ENCODE measurements at places on chromosomes 16 and 17.

DNA sequence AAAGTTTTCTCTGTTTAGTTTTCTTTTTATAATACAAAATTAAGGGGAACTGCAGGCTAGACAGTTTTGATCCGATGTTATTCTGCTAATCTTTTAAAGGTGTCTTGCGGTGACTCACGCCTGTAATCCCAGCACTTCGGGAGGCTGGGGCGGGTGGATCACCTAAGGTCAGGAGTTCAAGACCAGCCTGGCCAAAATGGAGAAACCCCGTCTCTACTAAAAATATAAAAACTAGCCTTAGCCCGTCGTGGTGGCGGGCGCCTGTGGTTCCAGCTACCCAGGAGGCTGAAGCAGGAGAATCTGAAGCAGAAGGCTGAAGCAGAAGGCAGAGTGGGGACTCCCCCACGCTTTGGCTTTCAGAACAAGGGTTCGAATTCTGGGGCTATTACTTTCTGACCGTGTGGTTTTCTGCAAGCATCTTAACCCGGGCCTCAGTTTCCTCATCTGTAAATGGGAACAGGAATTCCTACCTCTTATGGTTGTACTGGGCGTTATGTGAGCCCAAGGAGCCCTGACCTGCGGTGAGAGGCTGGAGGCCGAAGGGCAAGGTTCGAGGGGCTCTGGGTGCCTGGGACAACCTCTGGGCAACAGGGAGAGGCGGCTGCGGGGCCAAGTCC is 1.2 kb upstream of the KATNB1 start:
- DNase-seq: no peak

- no peak for DNase-seq
Measured at GRCh38 chr17:83183951-83184506, 104.6 kb downstream of the METRNL start.

DNA sequence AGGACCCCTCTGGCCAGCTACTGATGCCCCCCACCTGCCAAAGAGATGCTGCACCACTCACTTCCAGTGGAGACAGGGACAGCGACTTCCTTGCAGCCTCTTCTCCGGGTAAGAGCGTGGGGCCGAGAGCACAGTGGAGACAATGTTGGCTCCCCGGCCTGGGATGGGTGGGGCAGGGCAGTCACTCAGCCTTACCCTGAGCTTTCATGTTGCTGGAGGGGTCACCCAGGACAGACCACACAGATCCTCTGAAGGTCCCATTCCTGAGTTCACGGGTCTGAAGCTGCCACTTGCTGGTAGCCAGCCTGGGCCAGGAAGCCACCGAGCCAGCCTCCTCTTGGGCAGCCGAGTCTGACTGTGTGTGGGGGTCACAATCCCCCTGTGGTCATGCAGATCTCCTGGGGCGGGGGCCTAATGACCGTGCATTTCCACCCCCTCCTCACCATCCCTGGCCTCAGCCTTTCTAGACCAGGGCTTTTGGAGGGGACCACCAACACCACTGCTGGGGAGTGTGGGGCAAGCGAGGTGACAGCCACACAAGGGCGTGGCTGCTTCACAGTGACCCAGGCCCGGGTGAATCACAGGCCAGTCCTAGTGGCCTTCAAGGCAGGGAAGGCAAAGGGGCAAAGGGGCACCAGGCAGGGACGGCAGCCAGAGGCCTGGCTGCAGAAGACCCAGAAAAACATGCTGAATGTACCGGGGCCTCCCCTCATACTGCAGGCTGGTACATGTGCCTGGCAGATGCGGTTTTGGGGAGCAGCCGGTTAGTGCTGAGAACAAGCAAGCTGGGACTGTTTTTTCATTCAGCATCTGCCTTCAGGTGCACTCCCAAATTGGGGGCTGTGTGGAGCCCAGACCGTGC is 10.4 kb downstream of the TAF1C start:
- no peak for DNase-seq

DNA sequence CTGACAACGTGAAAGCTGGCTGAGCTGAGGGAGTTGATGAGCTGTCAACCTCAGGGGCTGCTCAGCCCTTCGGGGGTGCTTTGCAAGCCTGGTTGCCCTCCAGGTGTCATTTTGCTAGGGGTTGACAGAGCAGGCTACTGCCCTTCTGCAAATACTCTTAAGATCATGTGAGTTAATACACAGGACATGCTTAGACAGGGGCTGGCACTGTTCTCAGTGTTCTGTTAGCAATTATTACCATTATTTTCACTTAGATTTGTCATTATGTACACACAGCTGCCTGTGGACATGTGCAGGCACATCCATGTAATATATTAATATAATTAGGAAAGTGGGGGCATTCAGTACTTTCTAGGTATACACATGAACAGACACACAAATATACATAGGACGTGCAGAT is 554.3 kb upstream of the HSBP1 start:
- DNase-seq: no peak

- no peak for DNase-seq
Measured at GRCh38 chr16:49889725-49890397, 33.9 kb upstream of the ZNF423 start.

GRCh38 chr17:62708587-62708986 is 81.1 kb downstream of the MRC2 start:
- DNase-seq: no peak

- no peak for DNase-seq
Measured at GRCh38 chr17:17035490-17035889, 6.8 kb upstream of the MPRIP start.

DNA sequence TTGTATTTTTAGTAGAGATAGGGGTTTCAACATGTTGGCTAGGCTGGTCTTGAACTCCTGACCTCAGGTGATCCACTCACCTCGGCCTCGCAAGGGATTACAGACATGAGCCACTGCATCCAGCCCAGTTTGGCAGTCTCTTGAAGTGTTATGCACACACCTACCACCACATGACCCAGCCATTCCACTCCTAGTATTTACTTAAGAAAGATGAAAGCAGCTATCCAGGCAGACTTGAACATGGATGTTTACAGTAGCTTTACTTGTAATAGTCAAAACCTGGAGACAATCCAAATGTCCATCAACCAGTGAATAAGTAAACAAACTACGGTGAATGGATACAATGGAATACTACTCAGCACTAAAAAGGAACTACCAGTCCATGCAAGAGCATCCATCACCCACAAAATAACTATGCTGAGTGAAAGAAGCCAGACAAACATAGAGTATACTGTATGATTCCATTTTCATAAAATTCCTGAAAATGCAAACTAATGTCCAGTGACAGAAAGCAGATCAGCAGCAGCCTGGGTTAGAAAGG is 37.8 kb upstream of the RASD1 start:
- no peak for DNase-seq

- no peak for DNase-seq
Measured at GRCh38 chr16:23867566-23867965, 31.8 kb downstream of the PRKCB start.

DNA sequence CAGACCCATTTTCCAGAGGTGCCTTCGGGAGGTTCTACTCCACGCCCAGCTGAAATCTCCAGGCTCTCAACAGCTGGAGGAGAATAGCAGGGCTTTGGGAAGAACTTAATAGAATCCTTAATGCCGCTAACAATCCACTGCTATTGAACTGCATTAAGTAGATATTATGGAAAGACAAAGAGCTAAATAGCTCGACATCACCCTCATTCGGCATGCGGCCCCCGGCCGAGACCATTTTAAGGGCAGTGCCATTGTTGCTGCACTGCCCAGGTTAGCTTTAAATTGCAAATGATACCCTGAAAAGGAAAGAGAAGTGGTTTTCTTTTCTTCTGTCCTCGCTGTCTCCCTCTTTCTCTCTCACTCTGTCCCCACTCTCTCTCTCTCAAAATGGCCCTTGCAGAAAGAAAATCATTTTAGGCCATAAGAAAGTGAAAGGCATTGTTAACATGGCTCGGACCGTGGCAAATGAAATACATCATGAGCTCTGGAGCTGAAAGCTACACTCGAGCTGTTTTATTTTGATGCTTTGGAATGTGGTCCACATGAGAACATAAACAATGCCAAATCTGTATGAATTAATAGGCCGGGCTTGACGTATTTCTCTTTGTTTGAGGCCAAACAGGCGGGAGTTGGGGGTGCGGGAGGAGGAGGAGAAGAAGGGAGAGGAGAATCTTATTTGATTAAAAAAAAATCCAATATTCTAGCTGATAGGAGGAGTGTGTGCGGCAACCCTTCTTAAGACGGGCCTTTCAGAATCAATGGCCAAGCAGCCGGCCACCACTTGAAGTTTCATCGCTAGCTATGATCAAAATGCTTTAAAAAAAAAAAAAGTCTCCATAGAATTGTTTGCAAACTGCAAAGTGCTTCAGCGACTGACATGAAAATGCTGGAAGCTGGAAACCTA is 298.8 kb upstream of the IRX3 start:
- no peak for DNase-seq

DNA sequence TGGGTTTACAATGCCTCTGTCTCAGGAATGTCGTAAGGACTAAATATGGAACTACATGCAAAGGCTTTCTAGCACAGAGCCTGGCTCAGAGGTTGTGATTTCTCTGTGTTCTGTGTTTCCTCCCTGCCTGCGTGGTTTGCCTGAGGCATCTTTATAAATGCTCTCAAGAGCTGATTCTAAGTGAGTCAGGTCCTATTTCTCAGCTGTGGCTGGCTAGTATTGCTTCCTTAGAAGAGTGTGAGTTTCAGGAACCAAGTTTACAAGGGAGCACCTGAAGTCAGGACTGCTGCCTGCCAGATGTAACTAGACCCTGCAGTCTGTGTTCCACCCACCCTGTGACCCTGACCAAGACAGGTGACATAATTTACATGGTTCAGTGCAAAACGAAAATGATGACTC is 8.0 kb upstream of the CCL1 start:
- no peak for DNase-seq

DNA sequence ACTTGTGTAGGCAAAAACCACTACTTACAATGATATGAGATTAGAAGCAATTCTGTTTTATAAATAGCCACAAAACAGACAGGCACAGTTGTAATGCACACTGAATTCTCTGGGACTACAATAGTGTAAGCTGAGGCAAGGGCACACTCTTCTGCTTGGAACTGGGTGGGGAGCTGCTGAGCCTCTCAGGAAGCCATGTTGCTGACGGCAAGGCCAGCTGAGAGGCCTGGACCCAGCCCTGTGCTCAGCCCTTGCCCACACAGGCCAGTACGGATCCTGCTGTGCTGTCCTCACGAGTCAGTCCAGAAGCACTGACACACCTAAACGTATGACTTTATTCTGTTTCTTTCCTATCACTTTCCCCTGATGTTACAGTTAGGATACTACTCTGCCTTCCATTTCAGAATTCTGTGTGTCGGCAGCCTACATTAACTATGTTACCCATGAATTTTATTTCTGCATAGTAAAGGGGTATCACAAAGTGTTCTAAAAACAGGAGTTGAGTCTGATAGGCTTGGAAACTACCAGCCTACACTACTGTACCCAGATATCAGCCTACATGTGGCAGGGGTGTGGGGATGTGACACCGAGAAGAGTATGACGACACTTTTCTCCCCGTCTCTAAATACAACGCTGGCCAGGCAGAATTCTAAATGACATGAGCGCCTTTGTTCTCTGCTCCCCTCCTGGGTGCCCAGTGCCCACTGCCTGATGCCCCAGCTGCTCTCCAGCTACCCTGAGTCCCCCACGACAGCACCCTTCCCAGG is 41.1 kb upstream of the FAAP100 start:
- no peak for DNase-seq

DNA sequence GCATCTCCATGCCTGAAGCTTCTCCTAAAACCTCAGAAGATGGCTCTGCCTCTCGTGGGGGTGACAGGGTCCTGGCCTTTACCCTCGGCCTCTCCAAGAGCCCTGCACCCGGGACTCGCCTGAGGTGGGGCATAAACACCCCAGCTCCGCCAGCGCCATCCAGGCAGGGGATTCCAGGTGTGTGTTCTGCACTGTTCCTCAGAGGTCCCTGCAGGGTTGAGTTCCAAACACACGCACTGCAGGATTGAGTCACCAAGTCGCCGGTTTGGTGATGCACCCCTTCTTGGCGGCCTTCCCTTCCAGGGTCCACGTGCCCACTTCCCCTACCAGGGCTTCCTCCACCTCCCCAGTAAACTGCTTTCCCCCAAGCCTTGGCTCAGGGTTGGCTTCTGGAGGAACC is 40.0 kb upstream of the RBFOX3 start:
- DNase-seq: no peak

DNA sequence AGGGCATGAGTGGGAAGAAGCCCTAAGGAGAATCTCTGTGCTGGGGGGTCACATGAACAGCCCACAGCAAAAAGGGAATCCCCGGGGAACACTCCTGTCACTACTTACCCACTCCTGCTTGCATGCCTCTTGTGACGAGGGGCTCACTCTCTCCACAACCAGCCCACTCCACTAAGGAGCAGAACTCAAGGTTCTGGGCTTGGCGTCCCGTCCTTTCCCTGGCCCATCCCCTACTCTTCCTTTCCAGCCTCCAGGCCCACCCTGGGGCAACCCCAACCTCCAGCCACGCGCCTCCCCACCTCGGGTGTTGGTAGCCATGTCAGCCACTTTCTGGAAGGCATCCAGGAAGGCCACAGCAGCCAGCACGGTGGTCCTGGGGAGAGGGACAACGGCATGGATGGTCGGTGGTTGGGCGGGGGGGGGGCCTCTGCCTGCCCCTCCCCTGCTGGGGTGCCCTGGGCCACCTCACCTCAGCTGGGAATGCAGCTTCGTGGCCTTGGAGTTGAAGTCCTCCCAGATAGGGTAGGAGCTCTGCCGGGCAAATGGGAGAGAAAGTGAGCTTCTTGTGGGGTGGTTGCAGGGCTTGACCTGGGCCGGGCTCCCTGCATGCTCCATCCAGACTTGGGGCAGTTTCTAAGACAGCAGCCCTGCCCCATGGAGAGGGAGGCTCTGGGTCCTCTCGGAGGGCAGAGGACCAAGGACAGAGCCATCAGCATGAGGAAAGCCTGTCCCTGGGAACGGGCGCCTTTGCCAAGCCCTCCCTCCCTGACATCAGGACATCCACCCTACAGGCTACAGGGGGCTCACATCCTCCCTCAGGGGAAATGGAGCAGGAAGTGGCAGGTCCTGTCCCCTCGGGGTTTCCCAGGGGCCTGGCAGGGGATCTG is 5.1 kb downstream of the MTSS2 start:
- DNase-seq: no peak

DNA sequence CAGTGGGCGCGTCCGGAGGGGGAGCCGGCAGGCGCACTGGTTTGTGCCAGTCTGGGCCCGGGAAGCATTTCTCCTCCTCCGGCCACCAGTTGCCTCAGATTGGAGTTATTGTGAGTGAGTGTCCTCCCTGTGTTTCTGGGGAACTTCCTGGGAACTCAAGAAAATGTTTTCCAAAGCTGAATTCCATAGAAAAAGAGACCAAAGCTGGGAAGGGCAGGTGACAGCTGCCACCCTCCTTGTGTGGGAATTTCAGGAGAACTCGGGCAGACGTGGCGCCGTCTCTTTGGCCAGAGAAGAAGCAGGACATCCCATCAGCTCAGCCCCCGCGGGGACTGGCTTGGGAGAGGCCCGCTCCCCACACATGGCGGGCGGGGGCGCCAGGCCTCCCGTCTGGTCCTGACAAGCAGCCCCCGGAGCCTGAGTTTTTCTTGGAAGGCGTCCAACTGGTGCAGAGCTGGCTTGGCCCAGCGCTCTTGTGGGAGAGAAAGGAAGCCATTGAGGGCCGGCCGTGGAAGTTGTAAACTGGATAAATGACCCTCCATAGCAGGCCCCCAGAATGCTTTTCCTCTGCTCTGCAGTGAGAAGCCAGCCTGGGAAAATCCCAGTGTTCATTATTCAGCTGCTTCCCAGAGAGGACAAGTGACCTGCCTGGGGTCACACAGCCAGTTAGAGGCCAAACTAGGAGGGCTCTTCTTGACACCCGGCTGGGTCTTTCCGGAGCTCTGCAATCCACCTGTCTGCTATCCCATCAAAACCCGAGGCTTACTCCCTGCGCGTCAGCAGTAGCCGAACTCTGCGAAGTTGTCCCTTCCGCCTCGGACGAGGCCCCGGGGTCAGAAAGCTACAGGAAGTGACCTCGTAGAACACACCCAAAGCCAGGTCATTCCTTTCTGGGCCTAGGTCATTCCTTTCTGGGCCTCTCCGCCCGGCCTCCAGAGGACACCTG is 39.2 kb upstream of the GSE1 start:
- no peak for DNase-seq

Data from activated gamma-delta T cell treated with Interleukin-2 at 50 U/mL for 16 hours (primary cell).